HEK293T (cell line): ENCODE measurements at places on chromosomes 11 and 22.

GRCh38 chr22:39893526-39893925, at the start of gene ENTHD1:
Gene ENTHD1, minus strand, starts transcription at chr22:39893760. Its CDS starts 6,012 bp downstream, at chr22:39887748.
- no peak for DNase-seq

GRCh38 chr11:110308071-110308470, 11.7 kb upstream of the RDX start:
- DNase-seq = no peak

GRCh38 chr11:3120071-3120792, 44.9 kb downstream of the OSBPL5 start:
- no peak for DNase-seq

DNA sequence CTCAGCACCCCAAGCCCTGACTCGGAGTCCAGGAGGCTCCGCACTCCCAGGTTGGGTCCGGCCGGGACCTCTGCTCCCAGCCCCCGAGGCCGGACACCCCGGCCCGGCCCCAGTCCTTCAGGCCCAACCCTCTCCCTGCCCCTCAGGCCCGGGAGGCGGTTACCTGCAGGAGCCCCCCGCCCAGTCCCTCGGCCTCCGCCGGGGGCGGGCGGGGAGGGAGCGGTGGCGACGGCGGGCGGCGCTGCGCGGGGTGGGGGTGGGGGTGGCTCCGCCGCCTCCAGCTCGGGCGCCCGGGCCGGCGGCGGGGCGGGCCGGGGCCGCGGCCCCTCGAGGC, 310 bp downstream of the TCF20 start:
- no peak for DNase-seq
